ENCODE measurements at places on chromosomes 4 and X.

DNA sequence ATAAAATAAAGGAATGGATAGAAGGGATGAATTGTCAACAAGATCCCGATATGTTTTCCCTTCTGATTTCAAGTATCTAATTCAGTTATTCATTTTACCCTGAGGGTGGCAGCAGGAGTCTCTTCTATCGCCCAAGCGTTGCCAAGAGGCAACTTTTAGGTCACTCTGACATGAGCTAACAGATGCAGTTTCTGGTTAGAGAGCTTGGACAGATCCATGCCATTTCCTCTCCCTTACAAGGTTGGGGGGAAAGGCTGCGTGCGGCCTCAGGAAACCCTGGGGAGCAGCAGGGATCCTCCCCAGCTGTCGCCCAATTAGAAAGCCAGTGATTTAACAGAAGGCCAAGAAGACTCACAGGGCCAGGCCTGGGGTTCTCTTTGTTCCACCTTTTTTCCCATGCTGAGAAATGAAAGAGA lies 35.3 kb upstream of the WAS start:
- peak; percentile 72 for DNase-seq

DNA sequence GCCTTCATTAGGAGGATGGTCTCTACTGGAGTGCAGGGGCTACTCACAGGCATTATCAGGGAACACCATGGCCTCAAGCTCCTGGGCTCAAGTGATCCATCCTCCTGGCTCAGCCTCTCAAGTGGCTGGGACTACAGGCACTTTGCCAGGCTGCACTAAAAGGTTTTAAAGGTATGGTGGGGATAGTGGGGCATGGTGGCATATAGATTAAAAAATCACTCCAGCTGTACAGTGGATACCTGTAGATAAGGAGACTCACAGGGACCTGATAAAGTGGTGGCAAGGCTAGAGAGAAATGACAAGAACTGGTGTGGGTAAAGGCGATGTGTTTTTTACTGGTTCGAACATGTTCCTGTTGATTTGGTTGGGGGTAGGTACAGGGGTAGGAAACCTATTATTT lies 5.9 kb downstream of the ZAR1 start:
- no peak for DNase-seq

GRCh38 chr4:150251752-150252190 lies 173.5 kb downstream of the DCLK2 start:
- DNase-seq: peak; percentile 41

DNA sequence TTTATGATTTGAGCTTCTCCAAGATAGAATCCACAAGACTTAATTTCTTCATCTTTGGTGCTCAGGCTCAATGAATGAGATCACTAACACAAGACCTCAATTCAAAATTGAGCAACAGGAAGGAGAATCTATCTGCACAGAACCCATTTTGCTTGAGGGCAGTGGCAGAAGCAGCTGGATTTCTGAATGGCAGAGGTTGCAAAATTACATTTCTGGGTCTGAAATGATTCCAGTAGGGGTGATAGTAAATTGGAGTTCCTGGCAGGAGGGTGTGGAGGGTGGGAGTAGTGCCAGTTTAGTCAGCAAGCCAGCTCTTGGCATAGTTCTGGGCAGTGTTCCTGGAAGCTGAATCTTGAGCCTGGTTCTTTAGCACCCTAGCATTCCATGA lies 281.1 kb downstream of the SLC7A11 start:
- DNase-seq: no peak
